ENCODE measurements at places on chromosomes 5 and 9.

DNA sequence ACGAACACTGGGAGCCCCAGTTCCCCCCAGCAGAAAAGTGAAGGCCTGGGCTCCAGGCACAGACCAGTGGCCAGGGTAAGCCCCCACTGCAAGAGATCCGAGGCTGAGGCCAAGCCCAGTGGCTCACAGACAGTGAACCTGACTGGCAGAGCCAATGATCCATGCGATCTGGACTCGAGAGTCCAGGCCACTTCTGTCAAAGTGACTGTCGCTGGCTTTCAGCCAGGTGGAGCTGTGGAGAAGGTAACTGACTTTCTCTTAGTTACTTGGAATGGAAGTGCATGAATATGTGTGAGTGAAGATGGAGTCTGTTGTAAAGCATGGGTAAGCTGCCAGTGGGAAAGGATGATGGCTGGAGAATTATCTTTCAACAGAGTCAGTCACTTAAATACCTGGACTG, 99.7 kb downstream of the GOLPH3 start:
- DNase-seq: no peak

- no peak for DNase-seq
Measured at GRCh38 chr9:97528529-97529230, 27.2 kb downstream of the TMOD1 start.

- DNase-seq: peak; percentile 27
Measured at GRCh38 chr9:69671879-69672595, at the start of gene APBA1. Gene APBA1, minus strand, starts transcription at chr9:69672371.

- no peak for DNase-seq
Measured at GRCh38 chr5:14397717-14398116, 183.9 kb upstream of the OTULINL start.

DNA sequence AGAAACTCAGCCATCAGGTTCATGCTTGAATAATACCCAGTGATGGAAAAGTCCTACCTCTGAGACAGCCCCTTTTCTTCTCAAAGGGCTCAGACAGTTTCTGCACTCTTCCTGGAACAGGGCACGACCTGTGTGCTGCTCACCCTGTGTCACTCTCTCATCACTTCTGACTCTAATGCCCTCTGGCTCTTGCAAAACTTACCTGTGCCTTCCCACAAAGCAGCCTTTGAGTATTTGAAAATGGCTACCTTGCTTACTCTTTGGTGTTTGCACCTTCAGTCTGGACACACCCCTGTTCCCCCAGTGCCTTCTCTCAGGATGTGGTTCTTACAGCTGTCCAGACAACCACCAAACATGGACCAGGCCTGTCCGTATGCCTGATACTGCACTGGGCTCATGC, 171.4 kb downstream of the GRIA1 start:
- no peak for DNase-seq

DNA sequence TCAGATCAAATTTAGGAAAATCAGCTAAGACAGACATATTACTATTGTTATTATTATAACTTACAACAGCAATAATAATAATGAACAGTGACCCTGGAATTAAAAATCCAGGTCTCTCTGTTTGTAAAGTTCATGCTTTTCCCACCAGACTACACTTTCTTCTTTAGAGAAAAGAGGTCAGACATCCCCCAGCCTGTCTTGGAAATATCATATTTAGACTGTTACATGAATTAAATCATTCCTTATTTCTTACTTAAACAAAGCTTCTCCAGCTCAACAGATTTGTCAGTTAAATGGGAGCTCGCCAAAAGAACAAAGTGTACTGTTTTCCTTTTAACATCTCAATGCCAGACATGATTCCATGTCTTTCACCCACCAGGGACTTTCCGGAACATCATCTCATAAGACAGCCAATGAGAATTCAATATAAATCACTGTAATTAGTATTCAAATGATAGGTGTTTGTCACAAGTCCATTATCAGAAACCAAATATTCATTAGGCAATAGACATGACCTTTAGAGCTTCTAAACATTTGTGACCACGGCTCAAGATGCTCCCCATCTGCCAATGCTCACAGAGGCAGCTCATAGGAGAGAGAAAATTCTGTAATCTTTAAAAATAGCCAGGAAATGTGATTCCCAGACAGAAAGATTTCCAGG, 351.9 kb downstream of the ENC1 start:
- no peak for DNase-seq

GRCh38 chr5:180618829-180619562, 27.7 kb upstream of the SCGB3A1 start:
- DNase-seq: no peak

DNA sequence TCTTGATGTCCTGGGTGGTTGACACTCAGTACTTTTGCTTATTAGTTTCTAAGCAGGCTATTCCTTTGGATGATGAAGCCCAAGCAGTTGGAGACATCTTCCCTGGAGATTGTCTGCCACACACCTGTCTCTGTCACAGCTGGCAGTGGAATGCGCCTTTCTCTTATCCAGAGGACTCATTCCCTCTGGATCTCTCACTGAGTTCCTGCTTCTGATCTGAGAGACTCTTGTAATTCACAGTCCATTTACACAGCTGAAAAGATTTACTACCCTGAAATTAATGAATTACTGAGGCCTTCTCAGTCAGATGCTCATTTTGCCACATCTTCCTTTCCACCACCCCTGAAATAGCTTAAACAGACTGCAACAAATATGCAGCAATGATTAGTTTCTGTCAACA, 15.9 kb downstream of the TAL2 start:
- DNase-seq: no peak

- no peak for DNase-seq
Measured at GRCh38 chr9:76882686-76883085, 23.2 kb downstream of the PRUNE2 start.

- DNase-seq: no peak
Measured at GRCh38 chr9:119052339-119053030, 316.8 kb downstream of the BRINP1 start.

DNA sequence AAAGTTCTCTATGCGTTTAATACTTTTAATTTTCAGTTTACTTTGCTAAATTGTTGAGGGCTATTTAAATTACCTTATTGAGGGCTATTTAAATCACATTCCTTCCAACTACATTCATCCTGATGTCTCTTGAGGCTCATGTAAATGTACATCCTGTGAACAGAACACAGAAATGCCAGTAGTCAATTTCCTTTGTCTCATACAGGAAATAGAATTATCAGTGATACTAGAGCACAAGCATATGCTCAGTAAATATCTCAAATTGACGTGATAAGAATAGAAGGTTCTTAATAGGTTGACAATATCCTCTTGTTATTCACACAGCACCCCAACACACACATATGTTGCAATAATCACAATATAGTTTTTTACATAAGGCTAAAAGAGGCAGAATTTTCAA, 449.0 kb downstream of the CYLC2 start:
- no peak for DNase-seq

GRCh38 chr5:82165740-82166530, 112.2 kb downstream of the RPS23 start:
- no peak for DNase-seq

GRCh38 chr9:23914431-23915003, 88.5 kb upstream of the ELAVL2 start:
- DNase-seq: no peak

- DNase-seq: no peak
Measured at GRCh38 chr5:181217803-181218062, 5.3 kb upstream of the TRIM41 start.

- no peak for DNase-seq
Measured at GRCh38 chr5:151665613-151666012, 21.1 kb downstream of the SPARC start.

Measured in stimulated activated CD8-positive, alpha-beta memory T cell treated with anti-CD3 and anti-CD28 coated beads, Interleukin-4, amount 100 ng/mL, for 4 hours (primary cell).